ENCODE measurements at places on chromosomes 13 and 19.

- no peak for DNase-seq
Measured at GRCh38 chr13:103734837-103735236, 668.6 kb upstream of the SLC10A2 start.

GRCh38 chr13:71374471-71375049 lies 492.4 kb downstream of the DACH1 start:
- DNase-seq = no peak

DNA sequence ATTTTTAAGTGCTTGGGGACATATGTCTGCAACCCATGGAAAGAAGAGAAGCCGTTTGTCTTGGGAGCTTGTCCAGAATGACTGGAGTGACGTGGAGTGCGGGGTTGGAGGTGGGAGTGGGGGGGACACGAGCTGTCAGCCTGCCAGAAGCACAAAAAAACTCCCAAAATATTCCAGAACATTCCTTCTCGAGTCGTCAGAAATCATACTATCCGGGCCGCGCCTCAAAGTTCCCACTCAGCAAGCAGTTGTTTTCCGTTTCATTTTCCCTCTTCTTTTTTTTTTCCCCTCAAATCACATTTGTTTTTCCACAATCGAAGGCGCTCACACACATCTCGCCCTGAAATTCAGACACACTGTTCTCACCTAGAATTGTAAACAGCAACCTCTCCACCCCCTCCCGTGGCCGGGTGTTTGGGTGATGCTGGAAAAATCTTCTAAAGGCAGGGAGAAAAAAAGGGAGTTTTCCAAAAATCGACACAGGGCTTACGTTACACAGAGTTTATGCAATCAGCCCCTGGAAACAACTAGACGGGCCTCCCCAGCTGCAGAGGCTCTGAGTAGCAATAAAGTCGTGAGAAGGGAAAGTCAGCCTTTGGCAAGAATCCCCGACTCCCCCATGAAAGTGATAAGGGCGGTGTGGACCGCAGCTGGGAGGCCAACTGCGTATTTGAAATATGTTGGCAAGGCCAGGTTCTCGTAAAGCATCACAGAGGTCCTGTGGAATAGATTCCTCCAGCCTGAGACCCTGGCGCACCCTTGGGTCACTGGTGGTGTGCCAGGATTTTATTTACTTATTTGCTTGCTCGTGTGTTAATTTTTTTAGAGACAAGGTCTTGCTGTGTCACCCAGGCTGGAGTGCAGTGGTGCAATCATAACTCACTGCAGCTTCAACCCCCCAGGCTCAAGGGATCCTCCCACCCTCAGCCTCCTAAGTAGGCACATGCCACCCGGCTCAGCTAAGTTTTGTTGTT lies 31.2 kb upstream of the KLF2 start:
- no peak for DNase-seq

DNA sequence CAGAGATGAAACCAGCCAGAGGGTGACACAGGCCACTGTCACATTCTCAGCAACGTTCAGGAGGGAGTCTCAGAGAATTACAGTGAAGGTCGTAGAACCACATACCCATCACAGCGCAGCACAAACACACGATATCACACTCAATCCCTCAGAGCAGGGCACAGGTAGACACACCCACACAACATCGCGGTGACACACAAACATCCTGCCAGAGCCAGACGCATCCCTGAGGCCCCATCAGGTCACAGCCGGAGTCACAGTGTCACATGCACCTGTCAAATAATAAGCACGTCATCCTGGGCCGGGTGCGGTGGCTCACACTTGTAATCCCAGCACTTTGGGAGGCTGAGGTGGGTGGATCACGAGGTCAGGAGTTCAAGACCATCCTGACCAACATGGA lies 17.5 kb downstream of the ELAVL3 start:
- DNase-seq = peak; percentile 24

DNA sequence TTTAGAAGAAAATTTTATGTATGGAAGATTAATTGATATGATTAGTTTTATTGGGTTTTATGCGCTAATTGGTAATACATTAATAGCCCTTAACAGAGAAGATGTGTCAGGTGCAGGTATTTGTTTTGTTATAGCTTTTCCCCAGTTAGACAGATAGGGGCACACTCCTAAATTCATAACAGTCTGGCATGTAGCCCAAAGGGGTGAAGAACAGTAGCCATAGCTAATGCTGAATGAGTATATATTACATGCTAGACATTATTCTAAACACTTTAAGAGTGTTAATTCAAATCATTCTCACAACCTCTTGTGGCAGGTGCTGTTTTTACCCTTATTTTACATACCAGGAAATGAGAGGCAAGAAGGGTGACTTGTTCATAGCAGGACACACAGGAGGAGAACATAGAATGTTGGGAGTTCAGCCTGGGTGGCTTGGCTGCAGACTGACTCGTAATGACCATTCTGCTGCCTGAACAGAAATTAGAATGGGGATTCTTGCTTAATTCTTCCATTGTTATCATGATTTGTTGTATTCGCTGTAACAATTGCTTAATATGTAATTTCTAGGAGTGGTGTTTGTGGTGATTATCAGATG lies 20.1 kb downstream of the PCCA start:
- no peak for DNase-seq

All from central memory CD4-positive, alpha-beta T cell (primary cell).